ENCODE measurements at places on chromosomes 3 and 15.

GRCh38 chr15:98221144-98221543 is 260.6 kb downstream of the ARRDC4 start:
- no peak for DNase-seq

DNA sequence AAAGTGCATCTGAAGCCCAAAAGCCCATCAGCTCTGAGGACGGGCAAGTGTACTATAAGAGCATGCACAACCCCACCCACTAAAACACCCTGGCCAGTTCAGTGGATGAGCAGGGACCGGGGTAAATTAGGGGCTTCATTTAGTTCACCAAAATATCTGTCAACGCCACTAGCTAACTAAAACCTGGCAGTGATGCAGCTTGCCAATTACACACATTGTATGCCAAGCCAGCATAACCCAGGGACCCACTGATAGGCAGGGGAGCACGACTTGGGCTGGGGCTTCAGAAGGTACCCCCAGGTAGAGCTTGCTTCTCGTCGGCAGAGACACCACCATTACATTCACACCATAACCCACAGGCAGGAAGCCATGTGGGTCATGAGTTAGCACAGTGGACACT is 47.0 kb downstream of the PTPN23 start:
- no peak for DNase-seq

- DNase-seq: peak; percentile 50
These were observed 74.1 kb upstream of the MITF start for GRCh38 chr3:69665026-69665737.

GRCh38 chr3:134543113-134543512 is 57.3 kb downstream of the CEP63 start:
- no peak for DNase-seq

- peak; percentile 31 for DNase-seq
These were observed 79.2 kb downstream of the P3H2 start for GRCh38 chr3:190041333-190042041.

- DNase-seq: no peak
These were observed at the start of gene CLDN11 for GRCh38 chr3:170418422-170419398. Gene CLDN11 (plus strand): TSS chr3:170418868. CDS start chr3:170419067, 199 bp downstream.

- no peak for DNase-seq
These were observed 1.3 kb upstream of the RFX7 start for GRCh38 chr15:56244811-56245576.

- no peak for DNase-seq
These were observed 223.7 kb upstream of the NANOGP8 start for GRCh38 chr15:35308802-35309201.

- DNase-seq: no peak
These were observed 73.4 kb downstream of the SLC6A11 start for GRCh38 chr3:10889206-10889960.

- DNase-seq: no peak
These were observed 374.7 kb upstream of the TPRG1 start for GRCh38 chr3:188797045-188797444.

GRCh38 chr3:150080058-150080730 is 109.5 kb upstream of the PFN2 start:
- no peak for DNase-seq

DNA sequence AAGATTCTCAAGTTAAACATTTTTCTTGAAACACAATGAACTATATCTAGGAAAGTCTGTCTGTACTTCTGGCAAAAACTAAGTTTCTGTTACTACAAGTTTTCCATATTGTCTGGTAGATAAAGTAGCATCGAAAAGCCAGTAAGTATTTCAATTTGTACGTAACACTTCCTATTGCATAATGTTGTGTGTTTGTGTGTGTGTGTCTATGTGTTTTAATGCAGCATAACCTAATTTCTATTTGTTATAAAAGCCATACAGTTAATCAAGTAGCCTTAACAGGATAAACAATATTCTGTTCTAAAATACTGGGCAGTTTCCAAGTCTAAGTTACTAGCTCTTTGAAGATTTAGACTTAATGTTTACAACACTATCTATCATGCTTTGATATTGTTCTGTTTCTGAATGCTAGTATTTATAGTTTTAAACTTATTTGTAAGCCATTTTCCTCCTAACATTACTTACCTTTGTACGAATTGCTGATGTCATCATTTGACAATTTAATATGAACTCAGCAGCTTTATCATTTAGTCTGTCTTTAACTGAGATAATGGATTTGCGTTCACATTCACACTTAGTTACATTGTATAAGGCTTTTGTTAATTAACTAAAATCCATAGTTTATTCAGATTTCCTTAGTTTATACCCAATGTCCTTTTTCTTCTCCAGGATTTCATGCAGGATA is 163.9 kb downstream of the CBLB start:
- no peak for DNase-seq

GRCh38 chr3:4222574-4223175 is 80.5 kb upstream of the SETMAR start:
- DNase-seq: no peak

DNA sequence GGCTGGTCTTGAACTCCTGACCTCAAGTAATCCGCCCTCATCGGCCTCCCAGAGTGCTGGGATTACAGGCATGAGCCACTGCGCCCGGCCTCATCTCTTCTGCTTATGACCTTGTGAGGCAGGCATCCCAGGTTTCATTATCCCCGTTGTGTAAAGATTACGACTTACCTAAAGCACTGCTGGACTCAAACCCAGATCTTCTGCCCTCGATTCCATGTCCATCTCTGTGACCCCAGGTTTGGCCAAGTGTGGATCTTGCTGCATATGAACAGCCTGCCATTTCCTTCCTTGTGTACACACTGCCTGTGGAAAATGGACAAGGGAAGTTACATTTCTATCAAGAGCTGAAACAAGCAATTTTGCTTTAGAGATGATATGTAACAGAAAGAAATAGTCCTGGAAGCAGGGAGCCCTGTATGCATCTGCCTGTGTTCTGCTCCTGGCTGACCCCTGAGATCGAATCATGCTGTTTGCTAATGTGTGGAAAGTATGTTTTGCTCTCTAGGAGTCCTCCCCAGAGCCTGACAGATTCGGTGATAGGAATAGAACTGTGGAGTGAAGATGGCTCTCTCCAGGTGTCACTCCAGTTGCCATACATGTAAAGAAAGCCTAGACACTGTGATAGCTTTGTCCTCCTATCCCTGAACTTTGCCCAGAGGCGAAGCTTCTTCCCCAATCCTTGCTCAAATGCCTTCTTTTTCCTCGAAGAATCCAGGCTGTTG is 11.8 kb upstream of the LIPC start:
- no peak for DNase-seq

DNA sequence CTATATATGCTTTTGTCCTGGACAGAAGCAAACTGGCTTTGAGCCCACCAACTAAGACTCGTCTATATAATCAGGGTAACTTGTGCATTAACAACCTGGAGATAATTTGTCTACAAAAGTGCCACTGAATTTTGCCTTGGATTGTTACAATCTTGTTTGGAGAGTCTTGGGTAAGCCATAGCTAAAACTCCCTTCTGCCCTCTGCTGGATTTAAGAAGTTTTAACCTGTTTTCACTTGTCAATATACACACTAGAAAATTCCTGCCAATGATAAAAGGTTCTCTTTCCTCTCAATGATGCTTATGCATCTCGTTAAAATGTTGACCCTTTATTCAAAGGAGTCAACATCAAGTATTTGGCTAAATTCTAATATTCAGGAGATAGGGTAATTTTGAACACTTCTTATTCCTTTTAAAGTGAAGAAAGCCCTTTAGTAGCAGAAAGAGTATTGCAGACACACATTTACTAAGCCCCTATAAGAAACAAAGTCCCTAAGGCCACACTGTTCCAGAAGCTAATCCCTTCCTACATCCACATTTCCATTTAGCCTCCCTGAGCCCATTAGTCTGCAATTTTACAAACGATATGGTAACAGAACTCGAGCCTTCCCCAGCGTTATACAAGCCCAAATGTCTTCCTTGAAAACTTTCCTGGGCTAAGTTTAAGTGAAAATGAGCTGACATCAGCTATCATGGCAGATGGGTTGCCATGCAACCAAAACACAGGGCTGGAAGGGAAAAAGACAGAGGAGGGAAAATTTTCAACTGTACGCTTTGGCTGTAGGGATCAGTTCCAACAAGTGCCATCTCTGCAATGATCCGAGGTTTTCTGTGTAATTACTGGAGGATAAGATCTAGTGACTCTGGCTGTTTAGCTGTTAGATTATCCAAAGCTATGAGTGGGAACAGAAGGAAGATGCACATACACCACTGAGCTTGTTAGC is 75.9 kb upstream of the FGF12 start:
- DNase-seq: no peak

- no peak for DNase-seq
These were observed 118.7 kb upstream of the ACP3 start for GRCh38 chr3:132198516-132198915.

- no peak for DNase-seq
These were observed 488.7 kb upstream of the TPRG1 start for GRCh38 chr3:188683032-188683521.

- DNase-seq: no peak
These were observed 6.4 kb downstream of the C3orf52 start for GRCh38 chr3:112092496-112093179.

DNA sequence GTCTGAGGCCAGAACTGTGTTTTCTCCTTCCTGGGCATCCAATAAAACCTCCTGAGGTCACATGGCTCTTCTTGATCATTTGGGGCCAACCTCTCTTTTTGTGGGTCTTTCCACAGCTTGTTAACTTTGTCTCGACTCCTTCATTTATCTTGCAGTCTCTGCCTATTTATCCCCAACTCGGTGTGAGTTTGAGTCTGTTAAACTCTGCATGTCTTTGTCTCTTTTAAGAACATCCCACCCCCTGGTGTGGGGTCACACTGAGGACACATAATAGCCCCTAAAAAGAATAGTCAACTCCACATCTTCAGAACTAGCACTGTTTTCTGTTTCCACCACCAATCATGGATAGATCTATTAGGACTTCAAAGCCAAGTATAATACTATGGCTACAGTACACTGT is 187.2 kb downstream of the TLE3 start:
- DNase-seq: no peak

GRCh38 chr3:195468391-195468776 is 25.6 kb upstream of the ACAP2 start:
- no peak for DNase-seq

- DNase-seq: no peak
These were observed 5.7 kb upstream of the KLHL24 start for GRCh38 chr3:183629546-183630301.

DNA sequence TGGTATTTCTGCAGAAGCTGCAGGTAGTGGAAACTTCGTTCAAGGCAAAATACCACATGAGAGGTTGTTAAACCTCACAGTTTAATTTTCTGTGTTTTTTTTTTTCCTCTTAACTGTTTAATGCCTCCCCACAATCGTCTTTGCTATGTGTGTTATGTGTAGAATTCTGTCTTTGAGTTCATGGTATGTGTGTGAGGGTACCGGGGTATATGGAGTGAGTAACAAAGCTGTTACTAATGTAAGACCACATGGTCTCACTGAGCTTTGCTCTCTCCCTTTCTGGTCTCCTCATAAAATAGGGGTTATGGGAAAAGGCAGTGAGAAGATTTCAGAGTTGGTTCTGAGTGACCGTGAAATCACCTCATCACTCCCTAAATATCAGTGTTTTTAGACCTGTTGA is 143.6 kb downstream of the USP13 start:
- DNase-seq: no peak

DNA sequence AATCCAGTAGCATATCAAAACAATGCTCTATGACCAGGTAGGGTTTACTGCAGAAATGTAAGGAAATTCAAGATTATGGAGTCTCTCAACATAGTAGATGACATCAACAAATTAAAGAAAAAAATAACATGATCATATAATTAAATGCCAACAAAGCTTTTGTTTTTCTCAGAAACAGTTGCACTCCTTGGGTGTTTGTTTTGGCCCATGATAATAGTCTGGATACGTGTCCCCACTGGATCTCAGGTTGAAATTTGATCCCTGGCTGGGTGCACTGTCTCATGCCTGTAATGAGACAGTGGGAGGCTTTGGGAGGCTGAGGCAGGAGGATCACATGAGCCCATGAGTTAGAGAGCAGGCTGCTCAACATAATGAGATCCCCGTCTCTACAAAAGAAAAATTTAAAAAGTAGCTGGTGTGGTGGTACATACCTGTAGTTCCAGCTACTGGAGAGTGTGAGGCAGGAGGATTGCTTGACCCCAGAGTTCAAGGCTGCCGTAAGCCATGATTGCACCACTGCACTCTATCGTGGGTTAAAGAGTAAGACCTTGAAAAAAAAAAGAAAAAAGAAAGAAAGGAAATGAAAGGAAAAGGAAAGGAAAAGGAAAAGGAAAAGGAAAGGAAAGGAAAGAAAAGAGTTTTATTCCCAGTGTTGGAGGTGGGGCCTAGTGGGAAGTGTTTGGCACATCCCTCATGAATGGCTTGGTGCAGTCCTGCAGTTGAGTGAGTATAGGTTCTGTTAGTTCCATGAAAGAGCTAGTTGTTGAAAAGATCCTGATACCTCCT is 53.3 kb upstream of the FOXB1 start:
- DNase-seq: no peak

DNA sequence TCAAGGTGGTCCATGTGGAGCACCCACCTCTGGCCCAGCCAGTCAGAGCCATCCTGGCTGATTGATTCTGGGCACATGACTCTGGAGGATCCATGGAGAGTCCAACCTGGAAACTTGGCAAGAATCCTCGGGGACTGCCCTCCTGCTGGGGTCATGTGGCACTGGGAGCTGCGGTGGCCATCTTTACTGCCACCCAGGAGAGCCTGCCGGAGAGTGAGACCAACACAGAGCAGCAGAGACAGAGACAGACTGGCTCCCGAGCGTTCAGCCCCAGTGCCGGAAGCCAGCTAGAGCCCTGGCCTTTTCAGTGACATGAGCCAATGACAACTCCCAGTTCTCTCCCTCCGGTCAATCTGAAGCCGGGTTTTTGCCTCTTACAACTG is 11.5 kb upstream of the GATA2 start:
- no peak for DNase-seq

GRCh38 chr3:184816614-184817013 is 4.6 kb downstream of the VPS8 start:
- no peak for DNase-seq

GRCh38 chr3:88410259-88410658 is 260.5 kb downstream of the C3orf38 start:
- DNase-seq: no peak

GRCh38 chr15:63819645-63820044 is 14.1 kb downstream of the HERC1 start:
- no peak for DNase-seq

DNA sequence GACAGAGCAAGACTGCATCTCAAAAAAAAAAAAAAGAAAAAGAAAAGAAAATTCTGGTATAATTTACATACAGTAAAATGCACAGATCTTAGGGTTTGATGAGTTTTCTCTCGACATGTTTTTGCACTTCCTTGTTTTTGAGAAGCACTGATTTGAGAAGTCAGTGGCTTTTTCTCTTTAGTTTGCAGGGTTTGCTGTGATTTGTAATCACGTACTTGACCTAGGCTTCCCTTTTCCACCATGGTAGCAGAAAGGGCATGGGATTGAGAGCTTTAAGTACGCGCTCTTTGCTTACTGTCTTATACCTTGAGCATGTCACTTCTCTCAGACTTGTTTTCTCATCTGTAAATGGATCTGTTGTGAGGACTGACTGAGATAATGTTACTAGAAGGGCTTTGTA is 4.1 kb downstream of the VHL start:
- no peak for DNase-seq

GRCh38 chr3:113532698-113533533 is 561 bp downstream of the SIDT1 start:
- peak; percentile 85 for DNase-seq

Data from spinal cord (tissue), 10 donors.